ENCODE measurements at places on chromosomes 12 and 14.

GRCh38 chr12:65362234-65363031 lies 84.0 kb downstream of the MSRB3 start:
- DNase-seq, result no peak

DNA sequence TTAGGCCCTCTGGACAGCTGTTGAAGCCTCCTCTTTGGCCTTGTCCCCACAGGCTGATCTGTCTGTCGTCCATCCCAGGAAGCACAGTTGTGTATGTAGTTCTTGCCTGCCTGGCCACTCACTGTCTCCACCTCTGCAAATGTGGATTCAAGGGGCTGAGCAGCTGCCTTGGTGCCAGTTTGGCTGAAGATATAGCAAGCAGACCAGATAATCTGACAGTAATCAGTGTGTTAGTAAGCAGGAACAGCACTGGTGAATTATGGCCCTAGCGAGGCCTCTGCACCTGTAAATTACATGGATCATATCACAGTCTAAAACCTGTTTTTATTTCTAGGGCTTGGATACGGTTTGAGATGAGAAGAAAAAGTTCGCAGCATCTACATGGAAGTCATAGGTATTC lies 282.5 kb upstream of the NOS1 start:
- no peak for DNase-seq

DNA sequence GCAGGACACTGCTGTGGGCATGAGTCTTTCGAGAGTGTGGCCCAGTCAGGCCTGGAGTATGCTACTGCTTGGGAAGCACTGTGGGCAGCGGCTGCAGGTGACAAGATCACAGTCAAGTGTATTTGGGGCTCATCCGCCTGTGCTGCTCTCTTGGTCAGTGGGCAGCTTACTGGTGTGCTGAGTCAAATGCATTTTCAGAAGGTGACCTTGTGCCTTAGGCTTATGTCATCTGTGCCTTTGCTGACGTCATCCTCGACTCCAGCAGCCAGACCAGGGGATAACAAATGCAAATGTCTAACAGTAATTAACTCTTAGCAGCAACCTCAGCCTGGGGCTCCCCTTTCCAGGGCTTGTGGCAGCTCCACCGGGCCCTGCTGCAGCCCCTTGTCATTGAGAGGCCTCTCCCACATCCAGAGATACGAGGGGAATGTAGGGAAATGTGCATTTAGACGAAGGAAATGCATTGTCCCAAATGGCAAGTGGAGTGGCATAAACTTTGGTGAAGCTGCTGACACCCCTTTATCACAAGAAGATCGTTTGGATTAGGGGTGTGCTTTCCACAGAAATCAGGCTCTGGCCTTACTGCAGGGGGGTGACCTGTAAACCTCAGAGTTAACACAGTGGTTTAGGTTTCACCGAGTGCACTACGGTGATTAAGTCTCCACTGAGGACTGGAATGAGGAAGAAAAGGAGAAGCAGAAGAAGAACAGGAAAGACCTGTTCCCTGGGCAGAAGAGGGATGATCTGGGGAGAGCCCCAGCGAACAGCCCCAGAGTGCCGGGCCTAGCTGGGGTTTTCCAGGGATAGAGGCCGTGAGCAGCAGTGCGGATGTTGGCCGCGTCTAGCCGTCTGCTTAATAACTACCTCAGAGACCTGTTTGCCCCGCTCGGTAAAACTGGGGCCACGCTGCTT lies 39.7 kb downstream of the PSMA6 start:
- DNase-seq, result no peak

DNA sequence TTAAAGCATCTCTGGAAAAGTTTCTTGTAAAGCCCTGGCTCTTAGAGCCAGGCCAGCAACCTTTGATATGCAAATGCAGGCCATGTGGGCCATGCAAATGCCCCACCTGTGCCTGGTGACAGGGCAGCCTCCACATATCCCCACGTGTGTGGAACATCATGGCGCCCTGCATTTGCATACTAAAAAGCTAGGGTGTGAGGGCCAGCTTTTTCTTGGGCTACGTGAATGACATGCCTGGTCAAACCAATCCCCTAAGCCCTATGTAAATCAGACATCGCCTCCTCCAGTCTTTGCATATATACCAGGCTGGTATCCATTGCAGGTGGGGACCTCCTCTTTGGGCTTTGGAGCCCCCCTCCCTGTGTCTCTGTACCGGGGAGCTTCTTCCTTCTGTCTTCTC lies 6.4 kb downstream of the CSRP2 start:
- no peak for DNase-seq

GRCh38 chr12:56520048-56520447 lies 1.6 kb upstream of the RBMS2 start:
- DNase-seq, result no peak

- peak; percentile 38 for DNase-seq
These were observed 8.7 kb downstream of the NGDN start for GRCh38 chr14:23478109-23478759.

DNA sequence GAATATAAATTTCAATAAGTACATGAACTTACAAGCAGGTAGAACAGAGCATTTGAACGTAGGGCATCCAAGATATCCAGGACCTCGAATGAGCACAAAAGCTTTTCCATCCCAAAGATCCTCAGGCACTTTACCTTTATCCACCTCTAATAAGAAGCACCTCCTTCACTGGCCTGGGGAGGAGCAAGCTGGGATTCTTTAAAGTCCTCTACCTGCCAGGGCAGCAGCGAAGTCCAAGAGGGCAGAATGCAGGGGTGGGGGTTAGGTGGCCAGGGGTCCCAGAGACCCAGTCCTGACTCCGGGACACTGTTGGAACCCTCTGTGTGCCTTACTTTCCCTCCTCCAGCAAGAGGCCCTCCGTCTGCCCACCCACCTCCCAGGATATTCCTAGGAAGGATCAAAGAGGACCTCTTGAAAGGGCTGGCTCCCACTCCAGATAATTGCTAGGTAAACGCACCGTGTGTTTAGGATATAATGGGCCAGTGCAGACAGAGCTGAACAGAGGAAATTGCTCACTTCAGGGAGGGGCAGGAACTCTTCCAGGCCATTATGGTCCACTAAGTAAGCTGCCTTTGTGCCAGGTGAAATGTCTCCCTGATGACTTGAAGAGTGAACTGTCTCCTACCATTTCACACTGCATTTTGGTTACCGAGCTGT lies 68.1 kb downstream of the TTC9 start:
- DNase-seq, result no peak

DNA sequence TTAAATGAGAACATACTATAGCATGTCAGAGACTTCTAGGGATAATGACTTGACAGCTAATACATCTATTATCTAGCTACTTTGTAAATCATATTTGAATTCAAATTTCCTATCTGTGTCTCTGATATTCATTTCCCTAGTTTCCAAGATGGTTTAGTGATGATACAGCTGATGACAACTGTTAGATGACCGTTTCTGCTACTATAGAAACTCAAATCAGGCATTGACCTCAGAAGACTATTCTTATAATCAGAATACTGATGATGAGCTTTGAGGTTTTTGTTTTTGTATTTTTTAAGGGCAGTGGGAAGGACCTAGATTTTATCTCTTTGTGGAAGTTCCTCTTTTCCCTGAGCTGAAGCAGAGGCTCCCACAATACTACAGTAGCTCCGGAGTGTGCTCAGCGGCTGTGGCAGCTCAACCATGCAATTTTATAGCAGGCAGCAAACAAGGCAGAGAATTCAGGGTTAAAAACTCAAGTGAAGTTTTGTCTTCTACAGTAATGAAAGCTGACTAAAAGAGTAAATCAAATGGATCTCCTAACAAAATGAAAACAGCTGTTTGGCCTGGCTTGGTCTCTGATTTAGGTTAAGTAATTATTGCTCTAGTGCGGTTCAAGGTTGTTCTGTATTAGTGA lies 145.1 kb downstream of the SLC25A21 start:
- no peak for DNase-seq

DNA sequence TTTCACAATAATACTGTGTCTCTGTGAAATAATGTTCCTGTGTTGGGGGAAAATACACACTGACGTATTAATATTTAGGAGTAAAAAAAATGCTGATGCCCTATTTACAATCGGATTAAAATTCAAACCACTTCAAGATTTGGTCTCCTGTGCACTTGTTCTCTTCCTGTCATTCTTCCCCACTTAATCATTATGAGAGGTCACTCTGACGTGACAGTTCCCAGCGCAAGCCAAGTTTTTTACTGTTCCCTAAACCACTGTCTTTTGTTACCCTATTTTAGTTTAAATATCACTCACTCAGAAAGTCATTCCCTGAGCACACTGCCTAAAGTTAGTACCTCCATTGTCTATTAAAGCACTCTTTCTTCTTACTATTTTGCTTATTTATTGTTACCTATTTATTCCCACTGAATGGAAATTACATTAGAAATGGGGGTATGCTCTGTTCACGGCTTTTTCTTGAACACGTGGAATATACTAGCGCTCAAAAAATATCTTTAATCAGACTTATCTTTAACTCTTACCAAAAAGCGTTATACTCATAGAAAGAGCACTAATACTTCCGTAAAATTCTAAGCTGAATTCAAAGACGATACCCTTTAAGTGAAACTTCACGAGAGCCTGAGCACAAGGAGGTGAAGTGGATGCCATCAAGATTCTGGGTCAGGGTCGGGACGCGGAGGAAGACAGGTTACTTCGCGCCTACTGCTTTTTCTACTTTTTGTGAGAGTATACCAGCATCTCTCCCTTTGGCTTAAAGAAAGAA lies 670 bp upstream of the PSMA3 start:
- no peak for DNase-seq
